ENCODE measurements at places on chromosomes 2 and 18.

DNA sequence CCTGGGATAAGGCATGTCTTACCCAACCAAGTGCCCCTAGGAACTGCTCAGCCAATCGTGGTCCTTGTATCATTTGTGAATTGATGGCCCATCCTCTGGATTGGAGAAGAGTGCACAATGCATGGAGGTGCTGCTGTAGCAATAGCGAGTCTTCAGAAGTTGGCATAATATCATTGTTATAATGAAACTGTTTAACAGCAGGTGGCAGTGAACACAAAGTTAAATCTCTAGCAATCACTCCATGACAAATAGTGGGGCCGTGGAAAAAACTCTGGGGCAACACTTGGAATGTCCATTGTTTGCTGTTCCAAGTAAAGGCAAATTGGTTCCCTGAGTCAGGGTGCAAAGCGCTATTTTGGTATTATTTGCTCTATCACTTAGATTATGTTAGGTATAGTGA is 11.4 kb downstream of the REG1A start:
- no peak for DNase-seq

DNA sequence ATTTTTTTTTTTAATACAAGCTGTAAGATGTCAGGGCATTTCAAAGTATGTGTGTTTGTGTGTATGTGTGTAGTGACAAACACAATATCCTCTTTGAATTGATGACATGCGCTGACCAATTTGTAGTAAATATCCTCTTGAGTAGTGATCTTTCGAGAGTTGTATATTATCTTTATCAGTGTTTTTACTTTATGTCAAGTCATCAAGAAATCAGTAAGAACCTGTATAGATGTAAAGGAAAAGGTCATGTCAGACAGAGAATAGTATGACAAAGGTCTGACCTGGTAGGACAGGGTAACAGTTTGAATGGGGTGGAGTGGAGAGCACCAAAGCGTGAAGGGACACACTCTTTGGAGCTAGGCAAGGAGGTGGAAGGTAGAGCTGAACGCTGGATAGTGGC is 1931.4 kb upstream of the CELF4 start:
- DNase-seq = no peak

DNA sequence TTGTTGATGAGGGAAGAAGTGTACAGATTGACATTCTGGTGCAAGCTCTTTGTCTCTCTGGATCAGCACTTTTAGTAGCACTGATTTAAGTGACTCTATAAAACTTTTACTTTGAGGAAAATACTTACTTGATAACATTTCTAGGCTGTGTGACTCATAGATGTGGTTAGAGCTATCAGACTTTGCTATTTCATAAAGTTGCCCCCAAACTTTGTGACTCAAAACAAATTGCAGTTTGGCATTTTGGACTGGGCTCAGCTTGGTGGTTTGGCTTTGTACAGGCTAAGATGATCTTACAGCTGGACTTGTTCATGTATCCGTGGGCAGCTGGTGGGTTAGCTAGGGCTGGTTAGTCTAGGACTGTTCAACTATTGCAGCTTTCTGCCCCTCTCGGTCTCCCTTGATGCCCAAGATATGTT is 42.1 kb upstream of the GLS start:
- DNase-seq = peak; percentile 67

GRCh38 chr2:216951171-216951570 is 91.3 kb upstream of the TNP1 start:
- no peak for DNase-seq

DNA sequence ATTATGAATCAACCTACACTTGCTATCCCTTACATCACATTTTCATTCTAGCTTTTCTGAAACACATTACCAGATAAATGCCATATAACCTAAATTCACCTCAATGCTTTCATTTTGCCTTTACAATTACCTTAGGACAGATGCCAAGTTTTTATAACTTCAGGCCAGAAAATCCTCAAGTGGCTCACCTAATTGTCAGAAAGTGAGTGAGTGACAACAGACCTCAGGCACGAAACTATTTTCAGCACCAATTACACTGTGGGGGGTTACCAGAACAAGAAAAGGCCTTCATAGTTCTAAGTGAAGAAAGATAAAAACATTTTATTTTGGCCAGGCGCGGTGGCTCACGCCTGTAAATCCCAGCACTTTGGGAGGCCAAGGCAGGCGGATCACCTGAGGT is 52.3 kb upstream of the ST8SIA5 start:
- no peak for DNase-seq

DNA sequence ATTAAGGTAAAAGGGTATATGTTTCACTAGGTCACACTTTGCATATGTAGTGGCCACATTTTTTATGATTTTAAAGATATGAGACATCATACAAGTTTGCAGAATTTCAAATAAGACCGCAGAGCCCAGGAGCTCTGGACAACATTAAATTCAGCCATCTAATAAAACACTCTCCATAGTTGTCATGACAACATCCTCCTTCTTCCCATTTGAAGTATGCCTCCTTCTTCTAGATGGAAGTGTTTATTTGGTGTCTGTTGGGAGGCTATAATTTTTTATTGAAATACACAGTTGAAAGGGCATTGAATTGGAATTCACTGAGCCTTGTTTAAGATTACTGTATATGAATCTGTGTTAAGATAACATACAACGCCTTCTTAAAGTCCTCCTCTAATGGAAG is 467.3 kb downstream of the CMPK2 start:
- DNase-seq = no peak

DNA sequence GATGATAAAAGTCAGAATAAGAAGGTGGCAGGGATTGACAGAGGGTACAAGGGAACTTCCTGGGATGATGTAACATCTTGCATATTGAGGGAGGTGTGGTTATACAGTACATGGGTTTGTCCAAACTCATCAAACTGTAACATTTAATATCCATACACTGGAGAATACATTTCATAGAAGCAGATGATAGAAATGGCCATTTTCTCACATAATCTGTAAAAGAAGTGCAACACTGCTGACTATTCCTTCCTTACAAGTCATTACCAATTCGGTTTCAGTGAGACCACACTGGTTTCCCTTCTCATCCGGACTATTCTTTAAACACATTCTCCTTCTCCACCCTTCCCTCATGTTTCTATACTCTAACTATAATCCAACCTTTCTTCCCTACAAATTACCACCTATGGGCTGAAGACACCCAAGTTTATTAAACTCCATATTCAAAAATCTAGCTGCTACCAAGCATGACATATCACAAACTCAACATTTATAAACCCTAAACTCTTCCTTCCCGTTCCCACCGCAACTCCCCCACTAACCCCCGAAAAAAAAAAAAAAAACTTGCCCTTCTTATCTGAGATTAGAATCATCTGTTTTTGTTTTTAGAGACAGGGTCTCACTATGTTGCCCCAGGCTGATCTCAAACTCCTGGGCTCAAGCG is 1.6 kb downstream of the COX7A2L start:
- DNase-seq = no peak

- no peak for DNase-seq
Measured at GRCh38 chr2:203492965-203493364, 42.1 kb downstream of the RAPH1 start.

DNA sequence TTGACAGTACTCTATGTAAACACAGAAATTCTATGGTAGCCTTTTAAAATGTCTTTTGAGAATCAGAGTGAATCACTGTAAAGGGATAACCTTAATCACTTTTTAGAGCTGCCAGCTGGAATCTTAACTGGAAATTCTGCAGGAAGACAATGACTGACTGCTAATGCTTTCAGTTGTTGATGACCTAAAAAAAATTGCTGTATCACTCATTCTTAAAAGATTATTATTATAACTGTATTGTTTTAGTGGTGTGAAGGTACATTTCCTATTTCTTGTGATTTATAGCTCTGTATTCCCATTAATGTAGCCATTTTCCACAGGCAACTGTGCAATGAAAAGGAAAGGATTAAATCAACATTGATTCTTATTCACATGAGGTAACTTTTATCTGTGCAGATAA is 260.5 kb downstream of the CALCRL start:
- no peak for DNase-seq

DNA sequence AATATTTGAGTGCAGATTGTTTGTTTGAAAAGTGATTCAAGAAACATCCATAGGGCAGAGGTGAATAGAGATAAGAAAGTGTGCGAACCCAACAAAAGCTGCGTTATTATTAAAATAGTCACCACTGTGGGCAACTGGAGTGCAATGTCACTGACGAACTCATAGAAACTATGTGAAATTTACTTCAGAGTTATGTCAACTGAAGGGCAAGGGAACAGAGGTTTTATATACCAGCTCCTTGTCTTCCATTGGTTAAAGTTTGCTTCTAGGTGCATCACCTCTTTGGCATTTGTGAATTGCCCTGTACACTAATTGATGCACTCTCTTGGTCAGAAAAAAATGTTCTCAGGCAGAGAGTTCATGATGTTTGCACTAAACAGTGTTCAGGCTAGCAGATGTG is 110.5 kb upstream of the NYAP2 start:
- DNase-seq = no peak

DNA sequence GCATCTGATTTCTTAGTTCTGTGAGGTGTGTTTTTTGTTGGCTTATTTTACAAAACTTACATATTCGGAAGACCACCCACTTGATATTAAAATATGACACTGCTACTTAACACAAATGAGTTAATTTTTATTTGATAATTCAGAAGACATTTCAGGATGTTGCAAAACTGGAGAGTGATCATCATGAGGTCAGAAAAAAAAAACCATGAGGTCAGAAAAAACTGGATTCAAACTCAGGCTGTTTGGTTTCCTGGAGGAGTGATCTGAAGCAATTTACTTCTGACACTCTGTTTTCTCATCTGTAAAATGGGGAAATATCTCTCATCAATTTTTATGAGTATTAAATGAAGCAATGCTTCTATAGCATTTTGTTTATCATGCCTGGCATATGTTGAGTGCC is 1.8 kb upstream of the CCBE1 start:
- no peak for DNase-seq

- DNase-seq = no peak
Measured at GRCh38 chr2:176577054-176577453, 307.8 kb downstream of the MTX2 start.

GRCh38 chr2:63661076-63661475 is 72.3 kb downstream of the MDH1 start:
- DNase-seq = peak; percentile 88

DNA sequence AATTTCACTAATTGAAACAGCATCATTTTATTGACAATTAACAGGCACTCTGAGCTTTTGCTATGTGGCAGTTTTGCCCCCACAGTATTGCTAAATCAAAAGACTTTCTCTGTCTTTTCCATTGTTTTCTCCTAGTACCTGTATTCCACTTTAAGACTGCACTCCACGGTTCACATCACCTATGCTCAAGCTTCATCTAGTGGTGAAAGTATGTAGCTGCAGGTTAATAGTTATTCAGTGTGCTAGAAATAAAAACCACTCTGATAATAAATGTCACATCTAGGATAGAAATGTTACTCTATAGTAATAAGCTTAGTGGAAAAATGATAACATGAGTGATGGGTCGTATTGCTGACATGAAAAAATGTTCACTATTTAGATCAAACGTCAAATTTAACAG is 24.6 kb downstream of the ARL6IP6 start:
- DNase-seq = peak; percentile 17

DNA sequence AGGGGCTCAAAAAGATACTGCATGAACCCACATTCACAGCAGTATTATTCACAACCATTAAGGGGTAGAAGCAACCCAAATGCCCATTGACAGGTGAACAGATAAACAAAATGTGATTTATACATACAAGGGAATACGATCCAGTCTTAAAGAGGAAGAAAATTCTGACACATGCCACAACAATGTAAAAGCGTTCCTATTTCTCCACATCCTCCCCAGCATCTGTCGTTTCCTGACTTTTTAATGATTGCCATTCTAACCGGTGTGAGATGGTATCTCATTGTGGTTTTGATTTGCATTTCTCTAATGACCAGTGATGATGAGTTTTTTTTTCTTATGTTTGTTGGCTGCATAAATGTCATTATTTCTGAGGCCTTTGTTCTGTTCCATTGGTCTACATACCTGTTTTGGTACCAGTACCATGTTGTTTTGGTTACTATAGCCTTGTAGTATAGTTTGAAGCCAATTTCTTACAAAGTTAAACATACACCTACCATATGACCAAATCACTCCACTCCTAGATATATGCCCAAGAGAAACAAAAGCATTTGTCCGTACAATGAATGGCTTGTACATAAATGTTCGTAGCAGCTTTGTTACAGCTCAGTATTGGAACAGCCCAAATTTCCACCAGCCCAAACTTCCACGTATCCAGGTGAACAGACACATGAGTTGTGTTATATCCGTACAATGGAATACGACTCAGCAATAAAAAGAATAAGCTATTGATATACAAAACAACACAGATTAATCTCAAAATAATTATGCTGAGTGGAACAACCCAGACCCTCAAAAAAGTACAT is 85.1 kb downstream of the TMEM131 start:
- DNase-seq = no peak

GRCh38 chr2:232927032-232927792 is 57.1 kb downstream of the SNORC start:
- DNase-seq = no peak

GRCh38 chr2:88027697-88028389 is 11.5 kb upstream of the RNU2-63P start:
- no peak for DNase-seq

DNA sequence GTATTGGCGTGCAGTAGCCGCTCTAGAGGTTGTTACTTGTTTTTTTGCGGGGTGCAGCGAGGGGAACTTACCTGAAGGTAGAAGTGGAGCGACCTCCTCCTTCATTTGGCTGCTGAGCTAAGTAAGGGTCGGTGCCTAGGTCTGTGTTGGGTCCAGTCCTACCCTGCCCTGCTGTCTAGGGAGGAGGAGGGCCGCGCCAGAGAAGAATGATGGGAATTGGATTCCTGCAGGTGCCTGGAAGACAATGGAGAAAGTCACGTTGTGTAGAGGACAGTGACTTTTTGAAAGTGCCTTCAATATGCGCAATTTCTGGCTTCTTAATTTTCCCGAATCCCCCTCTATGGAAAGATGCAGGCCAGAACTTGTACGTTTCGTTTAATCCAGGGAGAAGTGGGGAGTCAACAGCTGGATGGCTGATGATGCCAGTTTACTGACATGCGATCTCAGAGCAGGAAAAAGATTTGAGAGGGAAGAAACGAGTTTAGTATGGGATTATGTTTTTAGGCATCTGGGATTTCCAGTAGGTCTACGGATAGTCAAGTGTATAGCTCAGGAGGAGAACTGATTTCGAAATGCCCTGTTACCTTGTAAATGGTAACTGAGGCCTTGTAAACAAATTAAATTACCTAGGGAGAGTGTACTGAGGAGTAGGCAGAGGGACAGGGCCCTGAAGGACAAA is 653 bp downstream of the MRPS9 start:
- peak; percentile 6 for DNase-seq

GRCh38 chr2:44388877-44389276 is 27.1 kb downstream of the CAMKMT start:
- no peak for DNase-seq
